ENCODE measurements at places on chromosomes 1 and 21.

DNA sequence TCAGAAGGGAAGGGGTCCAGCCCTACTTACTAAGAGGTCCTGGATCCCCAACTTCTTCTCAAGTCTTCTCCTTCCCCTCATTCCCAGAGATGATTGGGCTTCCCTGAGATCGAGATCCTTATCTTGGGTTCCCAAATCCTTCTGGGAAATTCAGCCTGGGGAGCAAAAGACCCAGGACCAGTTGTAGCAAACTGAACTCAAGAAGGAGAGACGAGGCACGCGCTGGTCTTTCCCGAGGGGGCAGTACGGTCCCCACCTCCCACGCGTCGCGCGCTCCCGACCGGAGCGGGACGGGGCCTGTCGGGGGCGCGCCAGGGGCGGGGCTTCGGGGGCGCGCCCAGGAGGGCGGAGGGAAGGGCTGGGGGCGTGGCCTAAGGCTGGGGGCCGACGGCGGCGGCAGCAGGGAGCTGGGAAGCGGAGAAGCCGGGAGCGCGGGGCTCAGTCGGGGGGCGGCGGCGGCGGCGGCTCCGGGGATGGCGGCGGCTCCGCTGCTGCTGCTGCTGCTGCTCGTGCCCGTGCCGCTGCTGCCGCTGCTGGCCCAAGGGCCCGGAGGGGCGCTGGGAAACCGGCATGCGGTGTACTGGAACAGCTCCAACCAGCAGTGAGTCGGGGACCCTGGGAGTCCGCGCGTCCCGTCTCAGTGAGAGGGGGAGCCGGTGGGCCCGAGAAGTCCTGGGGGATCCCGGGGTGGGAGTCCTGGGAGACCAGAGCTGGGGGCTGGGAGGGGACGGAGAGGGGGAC lies at the start of gene EFNA3:
EFNA3 (plus strand) TSS at position 369 of the 741 bp plus-strand sequence; CDS start at position 474, 105 bp downstream.
- DNase-seq = no peak

DNA sequence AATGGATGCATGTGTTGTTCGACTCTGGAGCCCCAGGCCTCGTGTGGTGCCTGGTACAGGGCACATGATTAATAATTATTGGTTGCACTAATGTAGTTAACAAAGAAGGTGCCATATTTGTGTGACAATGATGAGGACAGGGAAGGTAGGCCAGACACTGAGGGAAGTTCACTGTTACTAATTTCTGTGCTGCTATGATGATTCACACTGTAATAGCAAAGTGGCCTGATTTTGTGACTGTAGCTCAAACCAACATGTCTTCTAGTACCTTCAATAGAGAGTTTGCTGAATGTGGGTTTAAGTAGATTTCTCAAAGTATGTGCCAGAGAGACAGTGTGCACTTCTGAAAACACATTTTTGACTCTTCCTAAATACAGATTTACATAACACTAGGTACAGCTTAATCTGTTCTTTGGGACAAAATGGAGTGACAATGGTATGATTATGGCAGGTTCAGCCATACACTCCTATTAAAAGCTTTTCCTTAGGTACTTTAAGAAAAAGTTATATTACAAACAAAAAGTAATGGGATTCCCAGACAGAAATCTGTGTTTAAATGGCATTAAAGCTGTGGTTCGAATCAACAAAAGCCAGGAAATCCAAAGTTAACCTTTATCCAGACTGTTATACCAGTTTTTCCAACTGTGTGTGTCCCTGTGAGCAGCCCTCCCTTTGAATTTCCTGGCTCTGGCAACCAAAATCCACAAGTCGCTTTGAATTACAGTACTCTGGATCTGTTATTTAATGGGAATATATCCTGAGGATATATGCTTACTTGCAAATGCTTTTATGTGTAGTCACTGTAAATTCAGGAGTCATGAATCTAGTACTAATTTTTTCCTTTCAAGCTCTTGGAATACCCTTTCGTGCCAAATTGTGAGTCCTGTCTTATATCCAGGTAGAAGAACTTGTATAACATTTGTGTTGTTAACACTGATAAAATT lies 277.1 kb upstream of the SGIP1 start:
- DNase-seq = no peak

DNA sequence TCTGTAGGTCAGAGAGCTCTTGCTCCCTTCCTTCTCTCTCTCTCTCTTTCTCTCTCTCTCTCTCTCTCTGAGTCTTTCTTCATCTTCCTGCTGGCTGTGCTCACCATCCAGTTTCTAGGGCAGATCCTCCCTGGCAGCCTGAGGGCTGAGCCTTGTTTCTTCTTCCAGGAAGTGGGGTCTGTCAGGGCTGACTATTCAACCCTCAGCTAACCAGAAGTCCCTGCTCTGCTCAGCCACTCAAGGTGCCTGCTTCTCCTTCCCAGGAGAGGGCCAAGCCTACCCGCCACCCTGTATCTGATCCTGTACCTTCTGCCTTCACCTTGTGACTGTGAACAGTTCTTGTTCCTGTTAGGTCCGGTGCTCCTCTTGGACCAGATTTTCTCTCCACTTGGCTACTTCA lies 107.6 kb upstream of the ETV3 start:
- DNase-seq = no peak

DNA sequence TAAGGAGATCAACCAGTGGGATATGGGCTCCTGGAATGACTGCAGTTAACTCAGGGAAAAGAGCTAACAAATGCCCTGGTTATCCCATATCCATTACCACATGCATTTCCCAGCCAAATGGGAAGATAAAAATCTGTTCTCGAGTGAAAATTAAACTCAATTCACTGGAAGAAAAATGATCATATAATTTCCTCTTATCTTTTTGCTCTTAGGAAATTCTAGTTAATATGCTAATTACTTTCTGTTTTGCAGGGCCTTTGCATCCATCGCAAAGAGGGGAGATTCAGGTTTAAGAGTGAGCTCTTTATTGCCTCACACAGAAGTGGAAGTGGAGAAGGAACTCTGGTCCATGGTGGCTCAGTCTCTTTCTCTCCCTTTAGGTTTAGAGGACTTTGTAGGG lies 3.9 kb upstream of the IL24 start:
- DNase-seq = no peak

- DNase-seq = no peak
These were observed 603.4 kb downstream of the PTPRU start for GRCh38 chr1:29839726-29840125.

DNA sequence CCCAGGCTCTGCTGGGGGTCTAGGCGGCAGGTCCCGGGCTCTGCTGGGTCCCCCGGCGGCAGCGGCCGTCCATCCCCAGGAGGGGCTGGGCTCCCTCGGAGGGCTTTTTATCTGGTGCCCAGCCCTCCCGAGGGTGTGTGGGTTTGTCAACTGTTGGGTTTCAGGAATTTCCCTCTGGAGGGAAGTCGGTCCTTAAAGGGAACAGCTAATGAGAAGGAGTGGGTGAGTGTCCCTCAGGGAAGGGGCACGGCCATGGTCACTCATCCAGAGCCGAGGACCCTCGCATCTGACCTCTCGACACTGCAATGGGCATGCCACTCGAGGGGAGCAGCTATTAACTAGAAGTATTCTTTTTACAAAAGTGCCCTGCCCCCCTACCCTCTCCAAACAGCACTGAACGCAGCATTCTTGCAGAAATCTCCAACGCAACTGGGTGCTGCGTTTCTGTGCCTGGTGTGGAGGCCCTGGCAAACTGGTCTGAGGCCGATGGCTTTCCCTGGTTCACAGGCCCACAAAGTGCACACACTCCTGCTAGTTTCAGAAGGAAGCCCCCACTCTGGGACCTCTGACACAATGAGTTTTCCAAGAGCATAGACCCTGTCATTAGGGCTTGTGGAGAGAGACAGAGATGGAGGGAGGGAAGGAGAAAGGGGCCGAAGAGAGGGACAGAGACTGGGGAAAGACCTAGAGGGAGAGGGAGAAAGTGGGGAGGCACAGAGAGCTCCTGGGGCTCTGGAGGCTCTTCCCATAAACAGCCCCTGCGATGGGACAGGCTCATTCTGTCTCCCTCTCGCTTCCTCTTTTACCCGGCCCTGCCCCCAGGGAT lies 1.0 kb upstream of the TSPEAR start:
- DNase-seq = no peak

DNA sequence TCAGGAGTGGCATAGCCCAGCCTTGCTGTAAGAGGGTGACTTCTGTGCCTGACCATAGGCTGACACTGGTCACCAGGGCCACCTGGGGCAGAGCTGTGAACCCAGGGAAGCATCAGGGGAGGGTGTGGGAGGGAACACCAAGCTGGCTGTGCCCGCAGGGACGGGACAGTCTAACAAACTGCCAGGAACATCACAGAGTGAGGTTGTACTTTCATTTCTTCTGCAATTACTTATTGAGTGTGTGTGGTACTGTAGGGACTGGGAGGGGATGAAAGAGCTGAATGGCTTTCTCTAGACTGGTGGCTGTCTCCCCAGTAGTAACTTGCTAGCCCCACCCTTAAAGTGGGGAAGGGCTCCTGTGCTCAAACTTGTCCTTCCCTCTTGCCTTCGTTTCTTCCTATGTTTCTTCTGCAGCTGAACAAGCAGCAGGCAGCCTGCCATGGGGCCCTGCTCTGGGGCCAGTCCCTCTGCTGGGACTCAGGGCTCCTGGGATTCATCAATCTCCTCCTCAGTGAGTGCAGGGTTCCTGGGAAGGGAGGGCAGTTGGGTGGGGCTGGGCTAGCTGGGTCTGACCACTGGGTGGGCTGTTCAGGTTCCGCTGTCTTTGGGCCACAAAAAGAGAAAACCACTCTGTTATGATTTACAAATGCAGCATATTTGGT lies 39.7 kb upstream of the ETV3 start:
- no peak for DNase-seq

GRCh38 chr21:44872323-44872648 lies 1.2 kb downstream of the PTTG1IP start:
- no peak for DNase-seq

DNA sequence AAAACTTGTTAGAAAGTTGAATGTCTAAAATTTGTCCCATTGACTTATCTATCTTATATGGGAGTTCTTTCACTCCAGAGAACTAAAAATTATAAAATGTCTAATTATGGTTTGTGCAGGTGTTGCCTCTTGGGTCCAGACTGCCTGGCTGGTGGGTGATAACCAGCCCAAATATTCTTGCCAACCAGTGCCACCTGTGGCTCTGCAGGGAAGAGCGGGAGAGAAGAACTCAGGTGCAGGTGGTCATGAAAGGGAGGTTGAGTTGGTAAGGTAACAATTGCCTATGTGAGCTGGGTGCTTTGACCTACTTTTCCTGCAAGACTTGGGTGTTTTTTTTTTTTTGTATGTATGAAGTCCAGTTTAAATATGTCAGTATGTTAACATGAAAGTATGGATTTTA lies 10.2 kb downstream of the RPS6KC1 start:
- no peak for DNase-seq

DNA sequence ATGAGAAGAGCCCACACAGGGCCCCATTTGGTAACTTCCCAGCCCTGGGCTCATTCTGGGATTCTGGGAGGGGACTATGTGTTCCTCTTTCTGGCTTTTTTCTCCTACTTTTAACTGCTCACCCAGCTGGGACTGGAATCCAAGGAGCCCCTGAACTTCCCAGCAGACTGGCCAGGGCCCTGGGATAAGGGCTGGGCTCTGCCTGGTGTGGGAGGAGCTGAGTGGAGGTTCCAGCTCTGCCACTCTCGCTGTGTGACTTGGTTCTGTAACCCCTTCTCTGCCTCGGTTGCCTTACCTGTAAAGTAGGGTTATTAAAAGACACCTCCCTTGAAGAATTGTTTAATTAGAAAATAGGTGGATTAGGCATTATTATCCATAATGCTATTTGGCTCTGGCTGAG lies 19.6 kb upstream of the EPB41 start:
- no peak for DNase-seq

GRCh38 chr1:8365661-8366362 lies 47.9 kb downstream of the SLC45A1 start:
- no peak for DNase-seq

- no peak for DNase-seq
These were observed 66.2 kb downstream of the SLC45A1 start for GRCh38 chr1:8384088-8384487.

GRCh38 chr1:25797939-25798338 lies 2.1 kb upstream of the SELENON start:
- DNase-seq = no peak

GRCh38 chr1:2310332-2311183 lies 80.8 kb downstream of the MORN1 start:
- DNase-seq = no peak

DNA sequence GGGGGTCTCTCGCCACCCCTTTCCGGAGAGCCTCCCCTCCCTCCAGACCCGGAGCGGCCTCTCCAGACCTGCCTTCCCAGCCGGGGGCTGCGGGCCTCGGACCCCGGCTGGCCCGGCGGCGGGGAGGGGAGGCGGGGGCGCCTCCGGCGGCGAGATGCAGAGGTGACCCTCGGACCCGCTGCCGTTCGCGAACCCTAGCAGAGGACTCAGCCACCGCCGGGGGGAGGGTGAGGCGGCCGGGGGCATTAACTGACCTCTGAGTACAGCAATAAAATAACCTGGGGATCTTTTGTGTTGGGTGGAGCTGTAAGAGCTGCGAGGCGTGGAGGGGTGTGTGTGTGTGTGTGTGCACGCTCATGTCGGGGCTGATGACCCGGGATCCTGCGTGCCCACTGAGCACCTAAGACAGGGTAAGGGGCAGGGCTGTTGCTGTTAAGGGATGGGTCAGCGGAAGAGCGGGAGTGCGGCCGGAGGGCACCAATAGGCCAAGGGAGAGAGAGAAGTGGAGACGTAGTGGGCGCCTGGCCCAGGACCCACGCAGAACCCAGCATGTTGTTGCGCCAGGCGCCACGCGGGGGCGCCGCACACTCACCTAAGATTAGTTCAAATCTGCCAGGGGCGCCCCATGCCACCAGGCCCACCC lies 6.3 kb downstream of the HAPLN2 start:
- DNase-seq = no peak

- no peak for DNase-seq
These were observed 19.5 kb upstream of the OR6N2 start for GRCh38 chr1:158800526-158800925.

DNA sequence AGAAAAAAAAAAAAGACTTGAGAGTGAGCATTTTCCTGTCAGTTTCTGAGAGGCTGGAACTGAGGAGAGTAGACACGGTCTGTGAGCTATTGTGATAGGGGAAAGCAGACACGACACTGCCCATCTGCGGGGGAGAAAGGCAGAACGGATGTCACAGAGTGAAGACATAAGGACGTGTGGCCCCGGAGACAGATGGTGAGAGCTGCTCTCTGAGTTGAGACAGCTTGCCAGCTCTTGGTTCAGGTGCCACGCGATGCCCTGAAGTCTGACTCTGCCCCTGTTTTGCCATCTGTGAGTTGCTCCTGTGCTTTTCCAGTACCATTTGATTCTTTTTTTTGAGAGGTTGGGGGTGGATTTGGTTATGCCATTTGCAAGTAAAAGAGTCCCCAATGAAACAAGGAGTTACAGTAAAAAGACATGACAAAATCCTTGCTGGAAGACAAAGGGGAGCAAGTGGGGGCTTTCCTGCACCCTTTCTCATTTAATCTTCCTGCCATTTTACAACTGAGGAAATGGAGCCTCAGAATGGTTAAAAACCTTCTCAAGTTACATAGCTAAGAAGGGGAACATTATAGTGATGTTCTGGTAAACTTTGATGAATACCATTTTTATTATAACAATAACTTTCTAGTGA lies 128.9 kb upstream of the DNAH14 start:
- DNase-seq = no peak
